ENCODE measurements at places on chromosomes 2 and 18.
A peak's percentile ranks its signal among the peaks of the same experiment; 100 is the strongest.

- DNase-seq = no peak
Observed at GRCh38 chr2:47086054-47086471, 69.0 kb downstream of the STPG4 start.

GRCh38 chr18:42086288-42086687 is 131.3 kb downstream of the PIK3C3 start:
- peak; percentile 28 for DNase-seq

DNA sequence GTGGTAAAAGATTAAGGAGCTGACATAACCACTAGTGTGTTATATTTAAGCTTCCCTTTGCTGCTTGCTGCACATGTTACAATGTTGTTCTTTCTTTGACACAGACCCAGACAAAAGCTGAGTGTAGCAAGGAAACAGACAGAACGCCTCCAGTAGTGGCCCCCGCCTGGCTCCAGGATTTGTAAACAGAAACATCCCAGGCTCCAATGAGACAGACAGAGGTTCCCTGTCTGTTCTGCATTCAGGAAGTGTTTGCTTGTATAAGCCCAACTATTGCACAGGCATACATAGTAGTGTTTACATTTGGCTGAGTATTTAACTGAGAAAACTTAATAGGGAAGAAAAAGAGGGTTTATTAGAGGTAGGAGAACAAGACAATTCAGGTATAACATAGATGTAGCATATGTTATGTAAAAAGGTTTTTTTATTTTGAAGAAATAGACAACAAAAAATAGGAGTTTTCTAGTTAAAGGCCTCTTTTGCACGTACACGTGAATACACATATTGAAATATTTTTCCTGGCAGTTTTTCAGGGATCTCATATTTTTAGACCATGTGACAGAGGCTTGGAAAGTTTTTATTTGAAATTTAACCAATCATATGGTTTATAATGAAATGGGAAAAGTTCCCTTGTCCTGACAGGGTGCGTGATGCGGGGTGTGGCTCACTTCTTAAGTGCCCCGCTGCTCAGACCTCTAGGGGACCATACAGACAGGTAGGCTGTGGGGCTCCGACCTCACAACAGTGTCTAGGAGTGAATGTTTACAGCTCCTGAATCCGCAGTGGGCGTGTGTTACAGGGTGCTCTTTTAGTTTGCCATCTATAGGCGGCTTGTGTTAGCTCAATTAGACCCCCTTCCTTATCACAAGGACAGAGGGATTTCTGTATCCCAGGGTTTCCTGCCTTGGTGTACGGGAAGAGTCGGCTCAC is 118.4 kb downstream of the BMPR2 start:
- no peak for DNase-seq

- no peak for DNase-seq
Observed at GRCh38 chr2:241933179-241933911, 63.8 kb downstream of the RTP5 start.

- peak; percentile 8 for DNase-seq
Observed at GRCh38 chr2:172246649-172247048, 143.9 kb upstream of the DLX2 start.

DNA sequence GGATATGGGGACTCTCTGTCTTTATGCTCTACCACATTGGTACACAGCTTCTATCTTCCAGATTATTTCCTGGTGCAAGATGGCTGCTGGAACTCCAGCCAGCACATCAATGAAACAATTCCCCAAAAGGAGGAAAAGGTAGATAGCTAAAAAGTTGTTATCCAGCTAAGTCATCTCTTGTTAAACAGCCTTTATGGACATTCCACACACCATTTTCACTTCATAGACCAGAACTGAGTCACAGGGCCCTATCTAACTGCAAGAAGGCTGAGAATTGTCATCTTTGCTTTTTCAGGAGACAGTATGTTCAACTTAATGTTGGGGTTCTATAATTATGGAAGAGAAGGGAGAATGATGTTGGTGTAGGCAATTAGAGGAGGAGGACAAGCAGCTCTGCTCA is 133.3 kb upstream of the NOSTRIN start:
- DNase-seq = no peak

DNA sequence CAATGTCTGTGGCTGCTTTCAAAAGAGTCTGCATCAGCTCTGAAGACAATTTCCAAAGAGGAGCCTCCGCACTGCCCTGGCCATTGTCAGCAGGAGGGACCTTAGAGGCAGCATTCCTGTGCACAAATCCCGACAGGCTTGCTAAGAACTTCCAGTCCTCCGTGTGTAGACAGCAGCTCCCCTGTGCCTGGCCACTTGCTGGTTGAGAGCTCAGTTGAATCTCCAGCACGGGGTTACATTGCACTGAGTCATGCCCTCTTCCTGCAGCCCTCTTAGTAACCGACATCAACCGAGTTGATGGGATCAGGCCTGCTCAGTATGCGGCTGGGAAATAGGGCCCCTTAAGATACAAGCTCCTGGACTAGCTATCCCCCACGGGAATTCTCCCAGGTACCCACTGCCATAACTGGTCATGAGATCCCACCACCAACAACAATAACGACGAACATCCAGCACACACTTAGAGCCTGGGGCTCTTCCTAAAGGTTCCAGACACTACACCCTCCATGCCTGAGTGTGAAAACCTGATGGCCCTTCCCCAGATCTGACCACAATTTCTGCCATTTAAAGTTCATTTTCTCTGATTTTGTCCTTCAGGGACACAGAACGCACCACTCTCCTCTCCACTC is 12.0 kb downstream of the ATP6V1B1 start:
- no peak for DNase-seq
